ENCODE measurements at places on chromosomes 2 and 18. TPM values are rescaled to one million over a fixed set of nuclear protein-coding genes. Genes with fewer than 3 reads are reported as not detected.

The OSR1 gene
- 1.6 TPM for total RNA-seq

- peaks cover 9% of the 10 kb centered on the region for H3K4me1 ChIP-seq
- H3K27me3 ChIP-seq, result no peaks in the 10 kb centered on the region
- no peak overlapping the region for H3K27ac ChIP-seq
- no peak overlapping the region for H3K4me3 ChIP-seq
- DNase-seq, result no peak
- H3K36me3 ChIP-seq, result no peaks in the 10 kb centered on the region
Observed at GRCh38 chr18:5513947-5514346, 29.9 kb downstream of the EPB41L3 start.

The SERPINB13 gene
- total RNA-seq, result not detected

- no peak overlapping the region for H3K27ac ChIP-seq
- no peaks in the 10 kb centered on the region for H3K27me3 ChIP-seq
- no peaks in the 10 kb centered on the region for H3K4me1 ChIP-seq
- DNase-seq, result no peak
Observed at GRCh38 chr2:171141320-171141719, 19.4 kb downstream of the TLK1 start.

The GMCL1 gene
- total RNA-seq, result 14.0 TPM

DNA sequence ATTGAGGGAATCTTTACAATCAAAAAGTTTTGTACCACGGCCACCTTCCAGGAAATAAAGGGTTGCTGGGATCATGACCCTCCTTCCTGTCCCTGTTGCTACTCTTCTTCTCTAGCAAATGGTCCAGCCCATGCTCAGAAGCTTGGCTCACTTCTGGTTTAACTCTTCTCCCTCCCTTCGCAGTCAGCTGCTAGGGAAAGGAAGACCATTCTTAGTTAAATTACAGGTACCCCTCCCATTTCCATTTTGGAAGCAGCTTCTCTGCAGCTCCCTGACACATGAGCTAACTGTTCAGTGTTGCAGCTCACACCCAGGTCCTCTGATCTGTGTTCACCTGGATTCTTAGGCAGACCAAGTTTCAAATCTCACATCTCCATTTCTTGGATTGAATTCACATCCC lies 100.3 kb downstream of the DOCK10 start:
- DNase-seq, result no peak
- no peaks in the 10 kb centered on the region for H3K36me3 ChIP-seq
- H3K27ac ChIP-seq, result no peak overlapping the region
- H3K27me3 ChIP-seq, result no peaks in the 10 kb centered on the region

The ANTXR1 gene
- total RNA-seq, result 42.6 TPM

DNA sequence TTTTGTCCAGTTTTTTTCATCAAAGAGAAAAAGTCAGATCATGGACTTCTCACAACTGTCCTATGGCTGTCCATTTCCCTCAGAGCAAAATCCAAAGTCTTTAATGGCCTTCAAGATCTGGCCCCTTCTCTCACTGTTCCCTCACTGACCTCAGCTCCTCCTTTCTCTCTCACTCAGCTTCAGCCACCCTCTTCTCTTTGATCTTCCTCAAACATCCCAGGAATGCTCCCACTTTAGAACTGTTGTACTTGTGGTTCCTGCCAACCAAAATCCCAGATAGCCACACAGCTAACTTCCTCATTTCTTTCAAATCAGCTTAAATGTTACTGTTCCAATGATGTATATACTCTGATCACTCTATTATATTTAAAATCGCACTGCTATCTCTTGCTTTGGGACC lies 82.9 kb downstream of the NUP35 start:
- no peaks in the 10 kb centered on the region for H3K36me3 ChIP-seq
- no peaks in the 10 kb centered on the region for H3K27me3 ChIP-seq
- DNase-seq, result no peak
- no peak overlapping the region for H3K4me3 ChIP-seq

The C1D gene
- 23.0 TPM for total RNA-seq
